ENCODE measurements at places on chromosomes 4 and X.

- no peak for DNase-seq
Observed at GRCh38 chr4:79360006-79360405, 34.1 kb upstream of the NAA11 start.

GRCh38 chr4:5341526-5341925 is 290.2 kb downstream of the STK32B start:
- no peak for DNase-seq

DNA sequence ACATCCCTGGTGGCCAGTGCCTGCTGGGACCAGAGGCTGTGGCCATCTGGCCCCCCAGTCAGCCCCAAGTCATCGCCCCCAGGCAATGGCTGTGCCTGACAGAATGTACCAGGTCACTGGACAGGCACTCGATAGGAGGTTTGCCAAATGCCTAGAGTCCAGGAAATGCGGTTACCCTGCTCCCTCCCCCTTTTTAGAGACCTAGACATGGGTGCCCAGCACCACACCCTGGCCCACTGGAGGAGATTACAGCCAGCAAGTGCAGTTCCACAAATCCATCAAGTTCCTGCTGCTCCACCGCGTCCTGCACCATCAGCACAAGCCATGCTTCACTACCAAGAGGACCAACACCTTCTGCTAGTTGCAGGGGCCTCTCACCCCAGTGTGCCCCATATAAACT is 16.2 kb upstream of the ZFX start:
- DNase-seq, result no peak

- DNase-seq, result no peak
Observed at GRCh38 chr4:175705407-175705806, 106.7 kb downstream of the GPM6A start.

- DNase-seq, result no peak
Observed at GRCh38 chrX:124931958-124932357, 387.7 kb upstream of the TEX13C start.

DNA sequence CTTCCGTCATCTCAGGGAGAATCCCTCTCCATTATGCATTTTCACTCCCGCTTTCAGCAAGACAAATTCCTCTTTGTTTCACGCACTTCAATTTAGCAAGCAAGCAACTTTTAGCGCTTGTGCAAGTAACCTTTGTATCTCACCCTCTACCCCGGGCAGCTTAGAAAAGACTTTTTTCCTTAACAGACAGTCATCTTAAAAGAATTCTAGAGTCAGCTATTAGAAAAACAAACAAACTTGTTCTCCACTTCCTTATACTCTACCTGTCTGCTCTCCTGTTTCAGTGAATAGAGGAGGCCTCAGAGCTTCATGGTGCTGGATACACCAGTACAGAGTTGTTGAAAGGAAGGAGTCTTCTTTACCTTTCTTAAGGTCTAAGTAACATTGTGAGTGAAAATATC is 12.1 kb downstream of the TIGD2 start:
- no peak for DNase-seq

GRCh38 chrX:65871671-65872311 is 168.1 kb downstream of the VSIG4 start:
- DNase-seq, result peak; percentile 58

- no peak for DNase-seq
Observed at GRCh38 chr4:164892018-164892417, 15.0 kb downstream of the APELA start.

DNA sequence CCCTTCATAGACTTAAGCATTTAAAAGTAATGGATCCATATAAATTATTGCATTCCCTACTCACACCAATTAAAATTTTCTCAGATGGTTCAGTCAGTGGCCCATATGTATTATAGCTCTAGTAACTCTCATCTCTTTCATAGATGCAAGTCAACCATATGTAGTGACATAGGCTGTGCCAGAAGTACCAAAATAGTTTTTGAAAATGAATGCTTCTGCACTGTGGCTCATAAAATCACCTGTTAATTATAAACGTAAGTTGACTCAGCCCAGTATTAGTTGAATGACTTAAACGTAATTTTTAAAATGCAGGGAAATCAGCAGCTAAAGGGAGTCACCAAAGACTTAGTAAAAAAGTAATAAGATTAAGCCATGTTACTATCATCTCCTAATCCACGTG is 143.8 kb downstream of the PPARGC1A start:
- no peak for DNase-seq
